Vagina (tissue), 2 donors: ENCODE measurements at places on chromosomes 4 and X.

- no peak for DNase-seq
These were observed 1564.8 kb downstream of the RPA4 start for GRCh38 chrX:98448524-98448923.

DNA sequence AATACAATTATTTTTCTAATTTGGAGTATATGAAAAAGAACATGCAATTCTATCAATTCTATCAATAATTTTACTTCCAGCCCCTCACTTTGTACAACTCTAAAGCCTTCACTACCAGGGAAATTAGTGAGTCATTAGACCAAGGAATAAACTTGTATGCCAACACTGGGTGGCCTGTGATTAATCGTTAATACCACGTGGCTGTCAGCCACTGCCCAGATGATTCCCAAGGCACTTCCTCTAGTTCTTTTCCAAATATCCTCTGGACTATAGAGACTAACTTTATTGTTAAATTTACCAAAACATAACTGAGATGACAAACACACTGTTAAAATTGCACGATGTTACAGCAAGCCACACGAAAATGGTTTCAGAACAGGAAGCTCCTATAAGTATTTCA is 45.7 kb downstream of the MID1 start:
- no peak for DNase-seq

GRCh38 chr4:153955327-153955726 is 166.4 kb upstream of the SFRP2 start:
- DNase-seq = no peak

- DNase-seq = no peak
These were observed 109.1 kb downstream of the ATP8A1 start for GRCh38 chr4:42547805-42548204.

DNA sequence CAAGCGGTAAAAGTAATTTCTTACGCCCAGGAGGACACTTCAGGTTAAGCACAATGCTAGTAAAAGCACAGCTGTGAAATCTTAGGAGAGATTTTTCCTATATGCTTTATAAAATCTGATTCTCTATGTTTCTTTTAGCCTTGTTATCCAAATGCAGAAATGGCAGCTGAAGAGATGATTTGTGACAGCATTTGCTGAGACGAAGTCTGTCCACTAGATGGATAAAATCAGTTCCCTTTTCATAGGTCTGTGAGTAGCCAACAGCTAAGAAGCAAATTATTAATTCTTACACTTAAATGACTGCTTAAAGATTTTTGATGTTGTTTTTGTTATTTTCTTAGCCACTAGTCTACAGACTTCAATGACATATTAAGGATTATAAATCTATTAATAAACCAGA is 5.3 kb downstream of the GPM6A start:
- no peak for DNase-seq

DNA sequence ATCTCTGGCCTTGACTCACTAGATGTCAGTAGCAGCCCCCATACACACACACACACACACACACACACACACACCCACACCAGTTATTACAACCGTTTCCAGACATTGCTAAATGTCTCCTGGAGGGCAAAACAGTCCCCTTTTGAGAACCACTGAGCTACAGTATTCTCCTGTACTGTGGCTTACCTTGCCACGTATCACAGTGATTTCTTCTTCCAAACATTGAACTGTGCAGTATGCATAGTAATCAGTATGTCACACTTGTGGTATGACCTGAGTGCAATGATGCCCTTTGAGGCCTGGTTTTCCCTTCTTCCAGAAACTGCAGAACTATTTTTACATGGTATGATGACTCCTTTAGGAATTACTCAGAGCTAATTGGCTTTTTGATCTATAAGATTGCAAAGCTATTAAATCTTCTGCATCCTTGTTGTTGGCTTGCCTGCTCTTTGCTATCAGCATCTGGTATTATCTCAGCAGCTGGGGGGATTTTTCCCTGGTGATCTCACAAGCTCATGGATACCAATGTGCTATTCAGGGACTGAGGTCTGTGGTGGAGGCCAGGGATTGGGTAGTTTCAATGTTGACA is 3.6 kb upstream of the THOC2 start:
- no peak for DNase-seq

DNA sequence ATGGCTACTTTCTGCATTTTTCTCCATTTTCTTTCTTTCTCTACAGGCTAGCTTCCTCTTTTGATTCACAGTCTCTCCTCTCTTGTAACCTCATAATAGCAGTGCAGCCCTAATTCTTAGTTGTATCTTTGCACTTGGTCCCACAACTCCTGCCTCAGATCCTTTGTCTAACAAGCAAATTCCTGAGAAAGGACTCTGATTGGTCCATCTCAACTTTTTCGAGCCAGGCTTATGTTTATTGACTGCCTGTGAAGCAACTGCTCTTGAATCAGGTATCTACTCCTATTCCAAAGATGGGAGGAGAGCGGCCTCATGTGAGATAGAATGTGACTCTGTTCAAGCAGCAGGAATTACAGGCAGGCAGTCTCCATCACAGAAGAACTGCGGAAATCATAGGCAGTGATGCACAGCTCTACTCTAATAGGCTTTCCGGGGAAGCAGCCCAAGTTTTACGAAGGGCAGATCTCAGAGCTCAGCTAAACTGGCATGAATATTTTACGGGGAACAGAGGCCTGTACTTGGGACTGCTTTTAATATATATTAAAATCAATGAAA is 123.5 kb downstream of the GABRB1 start:
- no peak for DNase-seq

DNA sequence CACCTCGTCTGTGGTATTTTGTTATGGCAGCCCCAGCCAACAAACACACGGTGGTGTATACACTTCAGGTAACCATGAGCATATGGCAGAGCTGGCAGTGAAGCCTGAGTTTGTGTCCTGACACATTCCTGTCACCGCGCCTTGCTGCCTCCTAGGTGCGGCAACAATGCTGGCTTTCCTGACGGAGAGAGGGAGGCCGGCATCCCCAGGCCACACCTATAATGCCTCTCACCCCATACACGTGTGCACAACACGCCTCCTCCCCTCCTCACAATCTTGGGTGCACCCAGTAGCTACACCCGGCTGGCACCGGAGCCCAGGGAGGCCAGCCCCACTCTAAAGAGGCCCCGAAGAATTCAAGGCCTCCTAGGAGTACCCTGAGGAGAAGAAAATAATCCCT is 158.5 kb downstream of the NSUN7 start:
- DNase-seq = no peak

GRCh38 chr4:4864443-4864939 is 5.0 kb downstream of the MSX1 start:
- DNase-seq = no peak

- no peak for DNase-seq
These were observed 17.2 kb downstream of the RHOH start for GRCh38 chr4:40214038-40214437.

GRCh38 chr4:158884280-158884679 is 115.5 kb downstream of the FNIP2 start:
- DNase-seq = no peak

- DNase-seq = no peak
These were observed 407.9 kb upstream of the AADAT start for GRCh38 chr4:170497689-170498088.

GRCh38 chrX:123988423-123989111 is 27.1 kb downstream of the STAG2 start:
- no peak for DNase-seq

- no peak for DNase-seq
These were observed 161.7 kb downstream of the RBMX2 start for GRCh38 chrX:130563476-130563875.
